ENCODE measurements at places on chromosomes 7 and 10. TPM values are rescaled to one million over a fixed set of nuclear protein-coding genes. Genes with fewer than 3 reads are reported as not detected.

- DNase-seq: no peak
These were observed 469.8 kb downstream of the KIF20B start for GRCh38 chr10:90171014-90171722.

GRCh38 chr7:142196066-142196840 is 61.6 kb downstream of the PRSS58 start:
- DNase-seq: peak; percentile 84

GRCh38 chr10:17229967-17230682 is 2.1 kb downstream of the VIM start:
- peak; percentile 73 for DNase-seq

- no peak for DNase-seq
These were observed 104.6 kb downstream of the SORCS1 start for GRCh38 chr10:107059872-107060271.

GRCh38 chr10:24900888-24901685 is 51.3 kb downstream of the PRTFDC1 start:
- no peak for DNase-seq

DNA sequence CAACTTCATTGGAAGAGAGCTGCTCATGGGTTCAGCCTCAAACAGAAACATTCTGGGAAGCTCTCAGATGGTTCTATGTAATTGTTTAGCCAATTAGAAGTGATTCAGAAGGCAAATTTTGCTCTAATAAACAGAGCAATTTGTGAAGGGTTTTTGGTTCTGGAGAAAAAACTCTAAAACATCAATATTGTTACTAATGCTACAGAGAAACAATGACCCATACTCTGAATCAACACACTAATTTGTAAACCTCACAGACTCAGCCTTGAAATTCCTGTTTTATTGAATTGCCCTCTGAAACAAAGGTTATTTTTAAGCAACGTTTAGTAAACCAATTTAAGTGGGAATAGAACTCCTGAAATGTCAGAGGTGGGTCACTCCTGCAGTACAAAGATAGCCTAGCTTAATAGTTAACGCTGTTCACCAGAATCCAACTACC is 171.6 kb upstream of the SVIL start:
- no peak for DNase-seq

DNA sequence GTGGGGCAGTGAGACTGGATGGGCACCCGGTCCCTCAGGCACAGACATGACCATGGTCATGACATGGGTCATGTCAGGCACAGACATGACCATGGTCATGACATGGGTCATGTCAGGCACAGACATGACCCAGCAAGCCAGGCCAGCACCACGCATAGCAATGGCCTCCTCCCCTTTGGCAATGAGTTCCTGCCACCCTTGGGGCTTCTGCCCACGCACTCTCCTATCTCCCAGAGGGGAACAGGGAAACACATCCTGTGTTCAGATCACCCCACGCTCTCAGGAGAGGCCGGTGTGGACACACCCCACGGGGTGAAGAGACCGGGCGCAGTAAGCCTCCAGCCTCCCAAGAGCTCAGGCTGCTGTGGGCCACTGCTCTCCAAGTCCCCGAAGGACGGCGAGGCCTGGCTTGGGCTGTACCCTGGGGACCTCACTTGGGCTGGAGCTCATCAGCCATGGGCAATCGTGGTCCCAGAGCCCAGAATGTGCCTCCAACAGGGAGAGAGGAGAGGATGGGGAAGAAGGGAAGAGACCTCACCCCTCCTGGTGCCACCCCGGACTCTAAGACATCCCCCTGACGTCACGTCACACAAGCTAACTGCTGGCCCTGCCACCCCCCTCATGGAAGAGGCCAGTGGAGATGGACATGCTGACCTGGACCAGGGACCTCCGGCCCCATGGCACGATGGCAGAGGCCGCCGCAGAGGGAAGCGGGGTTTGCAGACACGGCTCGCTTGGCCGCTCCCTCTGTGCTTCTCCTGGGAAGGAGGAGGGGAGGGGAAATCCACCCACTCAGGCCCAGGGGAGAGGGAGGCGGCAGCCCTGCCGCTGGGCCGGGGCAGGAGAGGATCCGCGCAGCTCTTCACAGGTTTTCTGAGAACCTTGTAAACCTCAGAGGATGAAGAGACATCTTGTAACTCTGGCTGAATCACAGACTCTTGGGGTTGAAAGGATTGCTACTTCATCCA is 269.6 kb downstream of the ELFN1 start:
- DNase-seq: peak; percentile 37

GRCh38 chr7:22949221-22949620 is 64.7 kb downstream of the HYCC1 start:
- no peak for DNase-seq

GRCh38 chr10:4127518-4128315 is 342.7 kb upstream of the KLF6 start:
- no peak for DNase-seq

DNA sequence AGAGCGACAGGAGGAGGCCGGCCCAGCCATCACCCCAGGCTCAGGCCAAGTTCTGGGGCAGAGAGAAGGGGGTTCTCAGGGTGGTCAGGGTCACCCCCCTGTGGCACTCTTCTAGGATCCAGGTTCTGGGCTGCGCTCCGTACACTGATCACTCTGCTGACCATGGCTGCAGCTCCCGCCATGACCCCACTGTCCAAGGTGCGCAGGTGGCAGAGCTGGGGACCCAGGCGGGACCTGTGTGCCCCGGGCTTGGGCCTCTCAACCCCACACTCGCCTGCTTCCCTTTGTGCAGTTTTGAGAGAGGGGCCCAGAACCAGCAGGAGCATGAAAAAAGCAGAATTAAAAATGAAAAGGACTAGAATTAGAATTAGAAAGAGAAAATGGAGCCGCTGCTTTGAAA is 227.1 kb downstream of the FANK1 start:
- DNase-seq: no peak

- DNase-seq: no peak
These were observed 23.5 kb downstream of the YKT6 start for GRCh38 chr7:44224080-44224973.

DNA sequence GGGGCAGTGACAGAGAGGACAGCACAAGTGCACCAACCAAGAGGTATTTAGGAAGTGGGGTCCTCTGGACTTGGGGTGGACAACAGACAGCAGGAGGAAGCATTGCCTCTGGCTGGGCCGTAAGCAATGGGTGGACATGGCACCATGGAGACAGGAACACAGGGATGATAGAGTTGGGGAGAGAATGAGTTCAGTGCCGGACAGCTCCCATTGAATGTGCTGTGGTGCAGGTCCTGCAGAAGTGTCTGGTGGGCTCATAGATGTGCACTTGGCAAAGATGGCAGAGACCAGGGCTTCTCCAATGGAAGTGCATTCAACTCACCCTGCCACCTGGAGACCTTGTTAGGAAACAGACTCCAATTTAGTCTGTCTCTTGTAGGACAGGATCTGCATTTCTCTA is 341.5 kb upstream of the ZMIZ1 start:
- no peak for DNase-seq

- DNase-seq: no peak
These were observed 158.9 kb upstream of the STEAP4 start for GRCh38 chr7:88465600-88465999.

DNA sequence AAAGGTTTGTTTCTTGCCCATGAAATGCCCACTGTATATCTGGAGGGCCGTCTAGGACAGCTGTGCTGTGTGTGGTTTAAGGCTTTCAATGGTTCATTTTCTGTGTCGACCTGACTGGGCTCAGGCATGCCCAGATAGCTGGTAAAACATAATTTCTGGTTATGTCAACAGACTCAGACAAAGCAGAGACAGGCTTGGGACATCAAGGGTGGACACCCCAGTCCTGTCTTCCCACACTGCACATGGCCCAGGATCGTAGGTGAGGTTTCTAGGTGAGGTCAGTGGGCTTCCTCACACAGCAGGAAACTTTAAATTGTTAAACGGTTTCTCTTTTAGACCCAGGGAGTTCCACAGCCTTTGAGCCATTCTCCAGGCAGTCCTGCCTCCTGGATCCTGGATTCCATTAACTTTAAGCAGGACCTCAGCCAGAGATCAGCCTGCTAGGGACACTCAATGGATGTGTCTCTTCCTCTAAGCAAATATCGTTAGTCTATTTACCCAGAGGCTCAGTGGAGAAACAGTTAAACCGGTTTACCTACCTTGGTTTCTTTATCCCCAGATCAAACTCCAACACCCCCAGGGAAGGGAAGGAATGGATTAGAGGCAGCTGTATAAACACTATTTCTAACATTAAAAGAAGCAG is 66.4 kb downstream of the ST8SIA6 start:
- no peak for DNase-seq

DNA sequence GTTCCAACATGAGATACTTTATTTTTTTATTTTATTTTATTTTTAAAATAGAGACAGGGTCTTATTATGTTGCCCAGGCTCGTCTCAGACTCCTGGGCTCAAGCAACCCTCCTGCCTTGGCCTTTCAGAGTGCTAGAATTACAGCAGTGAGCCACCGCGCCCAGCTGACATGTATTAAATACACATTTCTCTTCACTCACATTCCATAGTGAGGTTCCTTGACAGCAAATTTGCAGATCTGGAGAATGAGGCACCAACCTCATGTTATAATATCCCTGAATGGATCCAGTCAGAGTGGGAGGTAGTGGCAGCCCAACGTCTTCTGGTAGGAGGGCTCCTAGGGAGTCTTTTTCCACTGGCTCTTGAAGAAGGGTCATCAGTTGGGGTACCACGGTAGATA is 46.1 kb downstream of the OGDH start:
- DNase-seq: no peak

DNA sequence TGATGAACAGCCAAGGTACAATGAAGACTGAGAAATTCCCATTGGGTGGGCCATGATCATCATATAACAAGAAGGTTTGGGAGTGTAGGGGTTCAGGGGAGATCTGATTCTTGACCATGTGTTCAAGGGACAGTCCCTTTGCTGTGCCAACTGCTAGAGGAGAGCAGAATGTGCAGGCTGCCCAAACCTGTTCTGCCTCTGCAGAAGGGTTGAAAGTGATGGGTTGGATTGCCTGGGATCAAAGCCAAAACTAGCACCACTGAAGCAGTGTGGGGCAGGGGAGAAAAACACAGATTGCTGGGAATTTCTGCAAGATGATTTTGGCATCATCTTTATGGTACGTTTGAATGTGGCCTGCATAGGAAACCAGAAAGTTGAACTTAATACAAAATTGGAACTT is 303.9 kb downstream of the OTUD1 start:
- DNase-seq: no peak

- no peak for DNase-seq
These were observed 37.9 kb upstream of the ADD3 start for GRCh38 chr10:109969760-109970346.

GRCh38 chr10:69240455-69240854 is 20.3 kb downstream of the HKDC1 start:
- DNase-seq: no peak

DNA sequence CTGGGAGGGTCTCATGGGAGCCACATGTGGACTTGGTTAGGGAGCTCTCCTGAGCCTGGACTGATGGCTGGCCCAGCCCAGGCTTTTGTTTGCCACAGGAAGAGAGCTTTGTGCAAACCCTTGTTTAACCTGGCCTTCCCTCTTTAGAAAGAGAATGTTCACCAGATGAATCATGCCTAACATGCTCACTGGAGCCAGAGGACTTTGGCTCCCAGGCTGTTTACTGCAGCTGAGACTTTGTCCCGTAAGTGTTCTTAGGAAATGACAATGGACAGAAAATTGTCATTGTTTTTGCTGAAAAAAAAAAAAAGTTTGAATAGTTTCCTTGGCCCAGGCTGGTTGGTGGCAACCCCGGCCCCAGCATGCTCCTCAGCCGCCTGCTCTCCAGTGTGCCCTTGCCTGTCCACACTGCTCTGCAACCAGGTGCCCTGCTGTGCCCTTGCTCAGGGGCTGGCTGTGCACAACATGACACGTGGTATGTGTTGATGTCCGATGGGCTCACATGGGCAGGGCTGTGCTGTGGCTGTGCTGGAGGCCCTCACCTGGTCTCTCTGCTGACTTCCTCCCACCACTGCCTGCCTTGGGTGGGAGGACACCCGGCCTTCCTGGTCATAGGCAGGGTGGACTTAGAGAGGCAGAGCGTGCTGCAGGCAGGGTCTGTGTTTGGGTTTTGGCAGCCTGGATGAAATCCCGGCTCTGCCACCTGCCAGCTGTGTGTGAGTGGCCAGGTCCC is 215.3 kb upstream of the ZNF32 start:
- peak; percentile 66 for DNase-seq

GRCh38 chr7:46450886-46451285 is 529.8 kb upstream of the IGFBP3 start:
- DNase-seq: no peak

DNA sequence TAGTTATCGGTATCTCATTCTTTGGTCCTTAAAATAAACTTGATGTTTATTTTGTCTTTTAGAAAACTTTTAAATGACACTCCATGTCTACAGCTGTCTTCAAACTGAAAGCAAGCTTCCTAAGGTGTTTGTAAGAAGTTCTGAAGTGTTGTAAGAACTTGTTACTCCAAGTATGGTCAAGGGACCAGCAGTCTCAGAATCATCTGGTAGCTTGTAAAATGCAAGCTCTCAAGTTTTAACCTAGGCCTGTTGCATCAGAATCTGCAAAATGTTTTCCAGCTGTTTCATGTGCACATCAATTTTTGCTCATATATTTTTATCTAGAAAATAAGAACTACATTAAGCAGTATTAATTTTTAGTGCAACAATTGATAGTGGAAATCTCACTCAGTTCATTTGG is 104.1 kb downstream of the THSD7A start:
- no peak for DNase-seq

DNA sequence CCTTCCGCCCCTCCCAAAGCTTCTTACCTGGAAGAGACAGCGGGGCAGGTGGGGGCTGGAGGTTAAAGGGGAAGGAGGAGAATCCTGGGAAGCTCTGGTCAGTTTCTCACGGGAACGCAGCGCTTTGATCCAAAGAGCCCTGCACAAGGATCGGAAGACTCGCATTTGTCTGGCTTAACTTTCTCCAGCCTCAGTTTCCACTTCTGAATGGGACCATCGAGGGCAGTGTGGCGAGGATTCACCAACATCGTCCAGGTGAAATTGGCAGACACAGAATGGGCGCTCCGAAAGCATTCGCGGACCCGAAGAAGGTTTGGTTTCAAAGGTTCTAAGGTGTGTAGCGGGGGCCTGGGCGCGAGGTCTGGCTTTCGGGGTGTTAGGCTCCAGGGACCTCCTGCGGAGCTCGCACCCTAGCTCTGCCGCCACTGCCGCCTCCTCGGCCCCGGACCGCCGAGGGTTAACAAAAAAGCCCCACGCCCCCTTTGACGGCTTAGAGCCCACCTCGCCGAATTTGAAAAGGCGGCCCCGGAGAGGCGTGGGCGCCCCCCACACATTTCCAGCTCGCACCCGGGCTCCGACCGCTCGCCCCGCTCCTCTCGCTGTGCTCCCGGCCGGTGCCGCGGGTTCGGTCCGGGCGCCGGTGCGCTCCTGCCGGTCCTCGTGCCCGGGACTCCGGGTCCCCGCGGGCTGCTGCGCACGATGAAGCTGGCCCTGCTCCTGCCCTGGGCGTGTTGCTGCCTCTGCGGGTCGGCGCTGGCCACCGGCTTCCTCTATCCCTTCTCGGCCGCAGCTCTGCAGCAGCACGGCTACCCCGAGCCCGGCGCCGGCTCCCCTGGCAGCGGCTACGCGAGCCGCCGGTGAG is at the start of gene COL26A1:
COL26A1 (plus strand) TSS at position 542 of the 862 bp plus-strand sequence; CDS start at position 700, 158 bp downstream.
- DNase-seq: peak; percentile 76

Gene ANAPC16
- total RNA-seq: 48.3 TPM

Gene RBP4
- not detected for total RNA-seq

Gene GSTO1
- total RNA-seq: 194 TPM

Gene SPAM1
- total RNA-seq: not detected

Gene PDK4
- total RNA-seq: 0.71 TPM

Gene MET
- total RNA-seq: 209 TPM

Gene EPHB6
- 12.9 TPM for total RNA-seq

Gene ZNF727
- total RNA-seq: not detected

Gene GJD4
- not detected for total RNA-seq

Gene CDK5
- total RNA-seq: 56.6 TPM

Gene HOXA4
- total RNA-seq: 4.1 TPM

Gene AKR1C4
- not detected for total RNA-seq

Gene BUD23
- total RNA-seq: 160 TPM

Measured in Daoy (cell line).